Astrocyte of the hippocampus (primary cell): ENCODE measurements at places on chromosomes 11 and 22.
A peak's percentile ranks its signal among the peaks of the same experiment; 100 is the strongest.

DNA sequence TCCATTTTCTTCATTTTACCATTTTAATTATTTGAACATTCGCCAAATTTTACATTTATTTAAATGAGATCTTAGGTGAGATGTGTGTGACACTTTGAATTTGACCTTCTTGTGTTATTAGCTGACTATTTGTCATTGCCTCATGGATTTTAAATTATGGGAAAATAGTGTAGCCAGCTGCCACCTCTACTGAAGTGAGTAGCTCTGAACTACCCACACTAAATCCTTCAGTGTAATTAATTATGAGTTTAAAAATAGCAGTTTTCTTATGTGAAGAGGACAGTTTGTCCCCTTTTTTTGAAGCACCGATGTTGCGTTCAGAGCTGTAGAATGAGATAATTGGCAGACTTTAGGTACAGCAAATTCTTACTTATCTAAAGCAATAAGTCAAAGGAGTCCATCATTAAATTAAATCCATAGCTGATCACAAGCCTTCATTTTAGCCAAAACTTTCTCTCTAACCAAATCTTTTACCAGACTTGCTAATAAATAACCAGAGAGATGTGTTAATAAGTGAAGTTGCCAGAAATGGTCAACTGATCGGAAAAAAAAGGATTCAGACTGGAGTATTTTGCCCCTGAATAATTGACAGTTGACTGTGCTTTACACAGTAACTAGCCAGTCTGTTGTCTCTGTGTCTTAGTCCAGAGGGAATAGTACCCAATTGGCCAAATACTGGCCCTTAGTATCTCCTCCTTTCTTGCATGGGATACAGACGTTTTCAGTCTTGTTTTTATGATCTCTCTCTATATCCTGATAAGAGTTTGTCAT is 75.0 kb downstream of the ZC3H12C start:
- no peak for DNase-seq

DNA sequence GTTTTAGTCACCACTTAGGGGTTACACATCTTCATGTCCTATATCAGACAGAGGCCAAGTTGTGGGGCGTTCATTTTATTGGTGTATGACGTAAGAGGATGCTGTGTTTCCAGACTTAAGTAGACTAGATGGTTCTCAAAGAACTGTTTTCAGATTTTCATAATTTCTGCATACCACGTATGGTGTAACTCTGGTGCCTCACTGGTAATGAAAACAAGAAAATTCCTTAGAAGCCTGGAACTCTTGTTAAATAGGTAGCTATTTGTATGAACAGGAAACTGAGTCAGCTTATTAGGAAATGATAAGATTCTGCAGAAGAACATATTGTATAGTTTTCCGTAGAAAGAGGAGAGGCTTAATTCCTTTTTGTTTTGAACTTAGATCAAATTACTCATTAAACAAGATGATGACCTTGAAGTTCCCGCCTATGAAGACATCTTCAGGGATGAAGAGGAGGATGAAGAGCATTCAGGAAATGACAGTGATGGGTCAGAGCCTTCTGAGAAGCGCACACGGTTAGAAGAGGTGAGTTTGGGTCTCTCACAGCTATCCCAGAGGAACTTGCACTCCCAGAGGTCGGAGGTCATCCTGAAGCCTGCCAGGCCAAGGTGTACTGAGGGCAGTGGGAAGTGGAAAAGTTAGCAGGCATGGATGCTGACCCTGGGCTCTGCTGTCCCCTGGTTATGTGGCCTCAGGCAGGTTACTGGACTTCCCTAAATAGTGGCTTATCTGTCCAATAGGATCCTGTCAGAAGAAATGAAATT is 3.9 kb downstream of the CDC45 start:
- DNase-seq = no peak

GRCh38 chr11:79342236-79342635 is 98.6 kb downstream of the TENM4 start:
- DNase-seq = no peak

DNA sequence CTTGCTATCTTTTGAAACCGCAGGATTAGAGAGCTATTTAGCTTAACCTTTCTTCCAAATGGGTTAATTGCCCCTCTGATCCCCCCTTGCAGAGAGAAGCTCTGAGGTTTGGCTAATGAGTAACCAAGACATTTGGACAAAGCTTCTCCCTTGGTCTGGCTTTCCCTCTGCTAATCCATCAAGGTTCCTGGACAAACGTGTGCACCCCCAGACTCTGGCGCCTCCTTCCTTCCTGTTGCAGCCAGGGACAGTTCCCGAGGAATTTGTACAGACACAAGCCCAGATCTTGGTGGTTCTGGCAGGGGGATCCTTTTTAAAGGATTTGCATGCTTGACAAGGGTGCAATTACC is 1.6 kb downstream of the KIAA1671 start:
- peak; percentile 41 for DNase-seq

DNA sequence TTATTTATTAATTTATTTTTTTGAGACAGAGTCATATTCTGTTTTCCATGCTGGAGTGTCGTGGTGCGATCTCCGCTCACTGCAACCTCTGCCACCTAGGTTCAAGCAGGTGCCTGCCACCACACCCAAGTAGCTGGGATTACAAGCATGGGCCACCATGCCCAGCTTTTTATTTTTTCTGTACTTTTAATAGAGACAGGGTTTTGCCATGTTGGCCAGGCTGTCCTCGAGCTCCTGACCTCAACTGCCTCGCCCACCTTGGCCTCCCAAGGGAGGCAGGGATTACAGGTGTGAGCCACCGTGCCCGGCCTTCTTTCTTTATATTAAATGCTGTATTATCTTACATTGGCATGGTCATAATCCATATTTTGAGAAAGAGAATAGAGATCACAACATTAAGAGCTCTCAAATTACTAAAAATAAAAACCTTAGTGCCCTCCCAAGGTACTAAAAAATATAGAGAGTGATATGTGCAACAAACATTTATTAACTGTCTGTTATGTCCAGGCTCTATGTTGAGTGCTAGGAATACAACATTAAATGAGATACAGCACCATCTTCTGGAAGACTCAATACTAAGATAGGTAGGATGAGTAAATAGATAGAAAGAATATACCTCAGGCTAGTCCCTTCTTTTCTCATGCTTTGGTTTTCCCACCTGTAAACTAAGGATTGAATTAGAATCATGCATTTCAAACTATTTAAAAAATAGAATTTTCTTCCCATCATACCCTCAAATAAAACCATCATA is 84.1 kb downstream of the BBOX1 start:
- peak; percentile 8 for DNase-seq

GRCh38 chr11:96180341-96180740 is 162.7 kb downstream of the MAML2 start:
- no peak for DNase-seq

- no peak for DNase-seq
Observed at GRCh38 chr11:121451178-121451985, 732 bp upstream of the SORL1 start.

- DNase-seq = no peak
Observed at GRCh38 chr11:9783986-9784385, 120.1 kb downstream of the SWAP70 start.

GRCh38 chr22:50400406-50400805 is 57.3 kb downstream of the PPP6R2 start:
- no peak for DNase-seq

DNA sequence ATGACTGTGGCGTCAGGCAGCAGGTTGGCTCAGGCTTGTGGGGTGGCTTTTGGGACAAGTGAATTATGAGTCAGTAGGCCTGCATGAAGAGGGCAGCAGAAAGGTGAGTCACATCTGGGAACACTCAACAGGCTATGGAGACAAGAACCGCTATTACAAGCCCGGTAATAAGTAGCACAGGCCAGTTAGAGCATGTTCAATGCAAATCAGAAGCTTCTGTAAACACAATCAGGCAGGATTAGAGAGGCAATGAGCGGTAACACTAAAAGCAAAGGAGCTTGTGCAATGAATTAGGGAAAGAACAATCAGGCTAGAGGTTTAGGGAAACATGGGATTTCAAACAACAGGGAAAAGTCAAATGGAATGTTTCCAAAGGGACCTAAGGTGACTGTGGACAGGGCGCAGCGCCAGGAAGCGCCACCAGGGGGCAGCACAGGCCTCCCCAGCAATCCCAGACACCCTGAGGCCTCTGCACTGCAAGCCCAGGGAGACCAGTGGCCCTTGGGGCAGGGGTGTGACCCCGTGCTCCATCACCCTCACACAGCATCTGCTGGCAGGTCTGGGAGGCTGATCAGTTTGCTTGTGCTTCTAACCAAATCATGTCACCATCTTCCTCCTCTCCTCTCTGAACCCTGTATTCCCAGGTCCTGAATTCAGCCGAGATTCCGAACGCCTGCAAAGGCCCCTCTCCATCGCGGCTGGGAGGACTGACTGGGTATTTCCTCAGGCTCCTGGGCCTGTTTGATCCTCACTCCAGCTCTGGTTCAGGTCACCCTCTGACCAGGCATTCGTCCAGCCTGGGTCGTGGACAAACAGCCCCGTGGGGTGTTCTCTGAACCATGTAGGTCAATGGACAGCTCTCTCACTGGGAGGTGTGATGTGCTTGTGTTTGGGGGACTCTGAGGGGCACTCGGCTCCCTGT is 50.0 kb downstream of the C11orf58 start:
- DNase-seq = peak; percentile 87

GRCh38 chr11:83056204-83056603 is 15.5 kb downstream of the RAB30 start:
- DNase-seq = no peak

DNA sequence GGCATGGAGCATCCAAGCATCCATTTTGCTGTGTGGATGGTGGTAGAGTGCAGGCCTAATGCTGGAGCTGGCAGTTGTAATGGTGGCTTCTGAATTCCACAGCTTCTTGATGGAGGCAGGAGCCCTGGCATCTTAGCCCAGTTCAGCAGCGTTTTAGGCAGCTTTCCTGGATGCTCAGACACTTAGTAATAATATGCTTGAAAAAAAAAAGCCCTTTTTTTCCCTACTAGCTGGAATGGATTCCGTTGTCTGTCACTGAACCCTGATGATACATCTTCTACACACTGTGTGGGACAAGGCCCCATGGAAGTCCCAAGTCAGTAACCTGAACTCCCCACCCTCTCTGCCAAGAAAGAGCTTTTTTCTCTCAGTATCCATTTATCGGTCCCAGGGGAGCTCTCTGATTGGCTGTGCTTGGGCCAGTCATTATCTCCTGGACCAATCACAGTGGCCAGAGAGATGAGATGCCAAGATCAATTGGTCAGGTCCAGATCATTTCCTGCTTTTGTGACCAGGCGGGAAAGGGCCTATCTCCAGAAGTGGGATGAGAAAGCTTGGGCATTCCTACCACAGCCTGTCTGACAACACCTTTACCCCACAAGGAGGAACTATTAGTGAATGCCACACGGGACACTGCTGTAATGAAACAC is 34.2 kb downstream of the MCM5 start:
- no peak for DNase-seq

- no peak for DNase-seq
Observed at GRCh38 chr11:48007677-48008076, 27.3 kb downstream of the PTPRJ start.

GRCh38 chr11:14644226-14645014 is 816 bp downstream of the PDE3B start:
- DNase-seq = peak; percentile 74

DNA sequence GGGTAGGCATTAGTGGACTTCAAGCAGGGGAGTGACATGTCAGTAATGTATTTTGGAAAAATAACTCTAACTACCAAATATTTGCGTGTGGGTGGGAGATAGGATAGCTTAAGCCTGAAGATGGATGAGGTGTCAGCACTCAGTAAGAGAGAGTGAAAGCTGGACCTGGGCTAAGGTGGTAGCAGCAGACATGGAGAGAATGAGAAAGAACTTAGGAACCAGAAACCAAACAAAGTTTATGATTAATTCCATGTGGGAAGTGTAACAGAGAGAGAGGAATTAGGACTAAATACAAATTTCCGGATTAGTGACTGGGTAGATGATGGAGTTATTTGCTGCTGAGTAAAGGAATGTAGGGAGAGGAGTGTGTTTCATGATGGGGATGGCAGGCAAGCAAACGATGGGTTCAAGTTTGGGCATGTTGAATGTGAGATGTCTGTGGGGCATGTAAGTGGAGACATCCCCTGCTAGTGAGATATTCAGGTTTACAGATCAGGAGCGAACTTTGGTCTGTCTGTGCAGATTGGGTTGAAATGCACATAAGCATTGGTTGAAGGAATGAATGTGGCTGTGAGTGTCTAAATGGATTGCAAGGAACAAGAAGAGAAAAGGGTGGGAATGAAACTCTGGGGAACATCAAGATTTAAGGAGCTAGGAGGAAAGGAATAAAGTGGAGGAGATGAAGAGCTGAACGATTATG is 185.6 kb upstream of the MTMR2 start:
- DNase-seq = no peak
